ENCODE measurements at places on chromosomes 4 and X.

DNA sequence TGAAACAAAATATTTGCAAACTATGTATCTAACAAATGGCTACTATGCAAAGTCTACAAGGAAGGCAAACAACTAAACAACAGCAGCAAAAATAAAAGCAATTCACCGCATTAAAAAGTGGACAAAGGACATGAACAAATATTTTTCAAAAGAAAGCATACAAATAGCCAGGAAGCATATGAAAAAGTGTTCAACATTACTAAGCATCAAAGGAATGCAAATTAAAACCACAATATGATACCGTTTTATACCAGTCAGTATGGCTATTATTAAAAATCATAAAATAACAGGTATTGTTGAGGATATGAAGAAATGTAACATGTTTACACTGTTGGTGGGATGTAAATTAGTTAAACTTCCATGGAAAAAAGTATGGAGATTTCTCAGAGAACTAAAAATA lies 1106.7 kb downstream of the PDHA2 start:
- DNase-seq: no peak

DNA sequence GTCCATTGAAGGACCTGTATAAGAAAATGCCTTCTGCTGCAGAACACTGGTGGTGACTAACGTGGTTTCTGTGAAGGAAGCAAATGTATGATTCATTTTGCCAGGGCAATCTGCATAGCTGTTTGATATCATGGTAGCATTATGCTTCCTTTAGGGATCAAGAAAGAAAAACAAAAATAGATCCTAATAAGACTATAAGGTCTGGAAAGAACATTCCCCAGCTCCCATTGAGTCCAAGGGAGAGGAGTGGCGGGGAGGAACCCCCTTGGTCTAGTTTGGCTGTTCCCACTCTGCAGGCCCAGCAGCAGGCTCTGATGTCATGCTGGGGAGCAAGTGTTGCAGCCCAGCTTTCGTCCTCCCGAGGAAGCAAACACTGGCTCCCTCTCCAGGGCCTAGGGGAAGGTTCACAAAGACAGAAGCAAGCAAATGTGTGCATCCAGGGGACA lies 154.5 kb upstream of the GALNT7 start:
- DNase-seq: no peak

- DNase-seq: no peak
Measured at GRCh38 chrX:44945736-44946135, 72.7 kb downstream of the KDM6A start.

DNA sequence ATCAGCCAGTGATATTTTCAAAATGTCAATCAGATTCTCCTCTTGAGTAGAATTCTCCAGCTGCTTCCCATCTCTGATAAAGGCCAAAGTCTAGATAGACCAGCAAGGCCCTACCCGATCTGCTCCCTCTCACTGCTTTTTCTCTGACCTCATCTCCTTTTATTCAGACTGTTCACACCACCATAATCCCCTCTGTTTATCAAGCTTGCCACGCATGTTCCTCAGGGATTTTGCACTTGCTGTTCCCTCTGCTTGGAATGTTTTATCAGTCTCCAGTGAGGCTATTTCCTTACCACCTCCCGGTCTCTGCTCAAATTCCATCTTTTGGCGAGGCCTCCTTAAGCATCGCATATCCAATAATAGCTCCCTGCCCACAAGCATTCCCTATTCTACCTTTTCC lies 20.1 kb downstream of the NOCT start:
- no peak for DNase-seq

GRCh38 chr4:158201322-158201721 lies 9.0 kb upstream of the TMEM144 start:
- DNase-seq: no peak

DNA sequence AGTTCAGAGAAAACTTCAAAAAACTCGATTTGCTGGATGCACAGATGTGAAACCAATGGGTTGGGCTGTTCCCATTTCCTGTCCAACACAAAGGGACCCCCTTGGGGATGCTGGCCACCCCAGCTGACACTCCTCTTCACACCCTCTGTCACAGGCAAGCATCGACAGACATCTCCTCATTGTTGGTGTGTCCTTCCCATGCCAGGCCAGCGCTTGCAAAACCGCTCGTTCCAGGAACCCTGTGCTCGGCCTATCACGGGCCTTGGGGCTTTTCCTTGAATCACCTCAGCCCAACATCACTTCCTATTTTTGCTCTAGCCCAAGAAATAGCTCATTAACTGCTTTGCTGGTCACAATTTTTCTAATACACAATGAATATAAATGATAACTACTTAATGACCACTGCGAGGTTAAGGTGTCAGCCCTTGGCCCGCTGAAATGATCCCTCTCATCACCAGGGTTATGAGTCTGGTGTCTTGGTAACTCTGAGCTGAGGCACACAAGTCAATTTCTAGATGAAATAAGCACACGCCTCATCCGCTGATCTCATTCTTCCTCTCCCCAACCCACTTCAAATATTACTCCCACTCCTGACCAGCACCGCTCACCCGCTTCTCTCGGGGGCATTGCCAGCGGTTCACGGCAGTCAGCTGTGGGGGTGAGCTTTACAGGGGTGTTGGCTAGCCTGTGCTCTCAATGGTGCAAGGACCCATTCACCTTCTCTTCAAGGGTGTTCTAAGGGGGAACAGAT lies 32.3 kb downstream of the BCOR start:
- DNase-seq: no peak

GRCh38 chrX:14528629-14529289 lies 577 bp upstream of the GLRA2 start:
- peak; percentile 30 for DNase-seq

GRCh38 chrX:56563231-56564161 lies at the start of gene UBQLN2:
Gene UBQLN2, plus strand, starts transcription at chrX:56563627. Its CDS starts 247 bp downstream, at chrX:56563874.
- DNase-seq: peak; percentile 50

DNA sequence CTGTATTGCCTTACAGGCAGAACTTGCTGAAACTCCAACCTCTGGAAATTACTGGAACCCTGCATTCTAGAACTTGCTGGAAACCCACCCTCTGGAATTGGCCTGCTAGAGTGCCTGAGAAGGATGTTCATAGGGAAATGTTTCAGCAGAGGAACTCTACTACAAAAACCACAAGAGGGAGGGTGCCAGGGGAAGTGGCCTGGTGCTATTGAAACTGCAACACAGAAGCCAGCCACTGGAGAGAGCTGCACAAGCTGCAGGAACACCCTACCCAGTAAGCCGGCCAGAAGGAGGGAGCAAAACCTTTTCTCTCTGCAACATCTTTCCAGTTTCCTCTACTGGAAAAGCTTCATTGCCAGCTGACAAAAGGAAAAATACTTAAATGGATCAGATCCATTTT lies 2.5 kb upstream of the BRWD3 start:
- DNase-seq: peak; percentile 0

GRCh38 chrX:13220916-13221315 lies 98.9 kb downstream of the ATXN3L start:
- no peak for DNase-seq

- no peak for DNase-seq
Measured at GRCh38 chr4:113878668-113879067, 100.8 kb downstream of the ARSJ start.

GRCh38 chr4:186030399-186030775 lies 38.6 kb upstream of the TLR3 start:
- DNase-seq: no peak

- DNase-seq: no peak
Measured at GRCh38 chrX:70336767-70337166, 46.9 kb downstream of the KIF4A start.

DNA sequence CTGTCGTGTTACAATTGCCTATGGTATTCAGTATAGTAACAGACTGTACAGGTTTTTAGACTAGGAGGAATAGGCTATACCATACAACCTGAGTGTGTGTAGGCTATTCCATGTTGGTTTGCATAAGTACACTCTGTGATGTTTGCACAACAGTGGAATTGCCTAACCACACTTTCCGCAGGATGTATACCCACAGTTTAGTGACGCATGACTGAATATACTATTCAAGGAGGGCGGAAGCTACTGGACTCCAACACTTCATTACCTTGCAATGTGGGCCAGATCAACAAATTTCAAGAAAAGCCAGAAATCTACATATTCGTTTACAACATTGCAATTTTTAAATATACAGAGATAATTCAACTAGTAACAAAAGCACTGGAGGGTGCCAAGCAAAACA lies 317.2 kb downstream of the PDGFC start:
- no peak for DNase-seq

DNA sequence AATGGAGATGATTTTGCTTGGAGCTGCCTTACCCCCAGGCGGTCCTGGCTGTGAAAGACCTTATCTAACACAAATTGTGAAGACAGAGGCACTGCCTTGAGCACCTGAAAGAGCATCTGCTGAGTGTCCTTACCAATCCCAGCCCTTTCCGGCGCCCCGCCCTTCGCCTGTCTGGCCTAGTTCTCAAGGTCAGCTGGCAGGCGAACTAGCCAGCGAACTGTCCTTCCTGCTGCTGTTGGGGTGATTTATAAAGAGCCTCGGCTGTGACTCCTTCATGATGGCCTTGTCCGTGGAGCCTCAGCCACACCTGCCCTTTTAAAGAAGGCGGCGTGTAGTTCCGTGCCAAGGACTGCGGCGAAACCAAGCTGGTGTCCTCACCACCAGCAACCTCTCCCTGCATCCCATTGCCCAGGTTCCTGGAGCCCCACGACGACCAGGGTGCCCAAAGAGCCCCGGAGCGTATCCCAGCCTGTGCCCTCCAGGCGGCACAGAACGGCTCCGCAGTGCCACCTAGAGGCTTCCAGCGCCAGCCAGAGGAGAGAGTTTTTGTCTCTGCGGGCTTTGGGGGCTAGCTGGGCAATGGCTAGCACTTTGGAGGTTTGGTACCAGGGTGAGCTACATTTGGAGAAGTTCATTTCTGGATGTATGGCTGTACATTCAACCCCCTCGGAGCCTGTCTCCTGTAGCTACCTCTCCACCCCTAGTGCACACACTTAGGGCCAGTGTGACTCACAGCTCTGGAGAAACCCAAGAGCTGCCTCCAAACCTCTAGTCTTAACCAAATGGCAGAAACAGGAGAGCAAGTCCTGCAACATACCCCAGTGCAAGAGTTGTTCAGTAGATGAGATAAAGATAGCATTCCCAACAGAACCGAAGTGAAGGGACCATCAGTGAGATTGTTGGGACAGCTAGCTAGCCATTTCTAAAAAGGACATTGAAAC lies 36.8 kb upstream of the VMA21 start:
- DNase-seq: no peak

DNA sequence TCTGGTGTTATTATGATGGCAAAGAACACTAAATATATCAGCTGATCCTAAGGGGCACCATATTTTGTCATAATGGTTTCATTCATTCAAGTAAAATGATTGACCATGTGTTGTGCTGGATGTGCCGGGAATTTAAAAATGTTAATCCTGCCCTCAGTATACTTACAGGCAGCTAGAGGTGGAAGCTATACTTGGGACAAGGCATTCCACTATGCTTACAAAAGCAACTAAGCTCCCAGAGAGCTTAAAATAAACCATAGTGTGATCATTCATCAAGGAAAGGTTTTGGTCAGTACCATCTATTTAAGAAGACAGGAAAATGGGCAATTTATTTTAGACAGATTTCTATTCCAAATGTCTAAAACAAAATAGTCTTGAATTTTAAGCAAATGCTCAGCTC lies 46.4 kb downstream of the NR3C2 start:
- no peak for DNase-seq

- no peak for DNase-seq
Measured at GRCh38 chrX:10156199-10157031, at the start of gene CLCN4. Gene CLCN4, plus strand, starts transcription at chrX:10156975. Its CDS starts 28,058 bp downstream, at chrX:10185033.

DNA sequence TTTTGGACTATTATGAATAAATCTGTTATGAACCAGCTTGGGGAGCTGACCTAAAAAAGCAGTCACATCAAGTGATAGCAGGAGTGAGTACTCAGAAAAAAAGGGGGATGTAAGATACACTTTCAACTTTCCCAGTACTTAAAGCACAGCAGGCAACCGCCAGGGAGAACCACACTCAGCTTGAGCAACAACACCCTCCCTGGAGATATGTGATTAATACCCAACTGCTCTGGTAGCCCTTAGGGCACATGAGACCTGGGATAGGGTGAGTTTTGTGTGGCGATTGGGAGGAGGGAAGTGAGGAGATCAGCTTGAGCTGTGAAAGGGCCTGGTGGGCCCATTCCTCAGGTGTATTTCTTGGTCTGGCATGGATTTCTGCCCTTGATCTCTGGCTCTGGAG lies 220.3 kb upstream of the SFRP2 start:
- no peak for DNase-seq

DNA sequence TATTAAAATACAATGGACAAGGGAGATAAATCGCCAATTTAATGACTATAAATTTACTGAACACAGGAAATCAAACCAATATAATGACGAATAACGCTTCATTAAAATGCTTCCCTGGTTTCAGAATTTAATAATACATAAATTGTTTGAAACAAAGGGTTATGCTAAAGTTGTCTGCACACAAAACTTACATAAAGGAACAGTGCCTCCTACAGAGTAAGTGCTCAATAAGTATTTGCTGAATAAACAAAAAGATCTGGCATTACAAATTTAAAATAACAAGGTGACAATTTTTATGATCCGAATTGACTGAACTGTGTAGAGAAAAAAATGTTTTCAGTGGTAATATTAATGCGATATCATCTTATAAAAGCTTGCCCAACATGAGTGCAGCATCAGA lies 69.6 kb downstream of the NOCT start:
- DNase-seq: no peak

DNA sequence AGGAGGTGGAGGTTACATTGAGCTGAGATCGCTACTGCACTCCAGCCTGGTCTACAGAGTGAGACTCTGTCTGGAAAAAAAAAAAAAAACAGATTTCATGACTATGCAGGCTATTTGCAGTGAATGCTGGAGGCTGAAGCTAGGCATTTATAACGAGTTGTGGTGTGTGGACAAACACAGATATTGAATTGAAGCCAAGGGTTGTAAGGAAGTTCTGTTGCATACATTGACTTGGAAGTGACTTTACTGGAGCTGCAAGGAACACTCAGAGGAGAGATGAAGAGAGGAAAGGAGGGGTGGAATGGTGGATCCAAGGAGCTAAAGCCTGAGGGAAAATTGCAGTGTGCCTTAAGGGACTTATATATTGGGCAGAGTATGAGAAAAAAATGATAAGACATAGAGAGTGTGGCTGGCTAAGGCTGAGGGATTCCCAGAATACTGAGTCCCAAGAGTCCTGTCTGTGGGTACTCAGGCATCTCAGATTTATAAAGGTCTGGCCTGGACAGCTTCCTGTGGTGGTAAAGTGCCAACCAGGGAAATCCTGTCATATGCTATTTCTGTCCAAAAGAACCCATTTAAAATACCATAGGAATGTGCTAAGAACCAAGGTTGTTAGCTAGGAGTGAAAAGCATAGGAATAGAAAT lies 87.8 kb upstream of the GUCY1A1 start:
- DNase-seq: no peak

DNA sequence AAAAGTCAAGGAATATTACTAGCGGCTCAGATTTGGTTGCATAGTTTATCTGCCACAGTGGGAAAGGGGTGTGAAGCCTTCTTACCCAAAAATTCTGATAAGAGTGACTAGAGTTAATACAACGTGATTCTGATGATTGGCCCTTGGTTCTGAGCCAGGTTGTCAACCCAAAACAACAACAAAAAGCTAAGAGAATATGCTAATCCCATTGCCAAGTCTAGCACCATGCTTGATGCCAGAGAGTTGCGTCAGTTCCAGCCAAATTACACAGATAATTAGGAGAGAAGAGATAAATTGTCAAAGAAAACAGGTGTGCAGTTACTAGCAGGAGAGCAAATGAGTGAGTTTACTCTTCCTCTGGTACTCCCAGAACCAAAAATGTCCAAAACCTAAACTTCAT lies 287.4 kb upstream of the AGA start:
- DNase-seq: no peak
